HFFc6 (cell line): ENCODE measurements at places on chromosomes 1 and 21. TPM values are rescaled to one million over a fixed set of nuclear protein-coding genes. Genes with fewer than 3 reads are reported as not detected.

DNA sequence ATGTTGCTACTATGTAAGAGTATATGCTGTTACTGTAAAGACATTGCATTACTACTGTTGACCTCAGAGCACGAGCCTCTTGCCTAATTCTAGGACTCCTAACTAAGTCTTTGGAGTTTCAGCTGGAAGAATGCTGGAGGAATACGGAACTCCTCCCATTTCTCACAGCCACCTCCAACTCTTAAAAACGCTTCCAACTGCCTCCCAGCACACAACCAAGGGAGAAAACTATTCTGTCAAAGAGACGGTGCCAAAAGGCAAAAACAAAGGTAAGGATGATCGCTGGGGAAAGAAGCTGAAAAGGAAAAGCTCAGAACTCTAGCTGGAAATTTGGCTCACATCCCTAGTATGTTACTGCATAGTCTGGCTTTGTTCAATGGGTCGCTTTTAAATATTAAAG is at the start of gene FMO2:
Gene FMO2 (plus strand): TSS at position 210 of the 400 bp plus-strand sequence. CDS start 414 bp downstream, outside the sequence.
- DNase-seq, result no peak
- no peaks in the 10 kb centered on the region for H3K27me3 ChIP-seq
- H3K36me3 ChIP-seq, result no peaks in the 10 kb centered on the region
- peaks cover 9% of the 10 kb centered on the region for H3K4me1 ChIP-seq

DNA sequence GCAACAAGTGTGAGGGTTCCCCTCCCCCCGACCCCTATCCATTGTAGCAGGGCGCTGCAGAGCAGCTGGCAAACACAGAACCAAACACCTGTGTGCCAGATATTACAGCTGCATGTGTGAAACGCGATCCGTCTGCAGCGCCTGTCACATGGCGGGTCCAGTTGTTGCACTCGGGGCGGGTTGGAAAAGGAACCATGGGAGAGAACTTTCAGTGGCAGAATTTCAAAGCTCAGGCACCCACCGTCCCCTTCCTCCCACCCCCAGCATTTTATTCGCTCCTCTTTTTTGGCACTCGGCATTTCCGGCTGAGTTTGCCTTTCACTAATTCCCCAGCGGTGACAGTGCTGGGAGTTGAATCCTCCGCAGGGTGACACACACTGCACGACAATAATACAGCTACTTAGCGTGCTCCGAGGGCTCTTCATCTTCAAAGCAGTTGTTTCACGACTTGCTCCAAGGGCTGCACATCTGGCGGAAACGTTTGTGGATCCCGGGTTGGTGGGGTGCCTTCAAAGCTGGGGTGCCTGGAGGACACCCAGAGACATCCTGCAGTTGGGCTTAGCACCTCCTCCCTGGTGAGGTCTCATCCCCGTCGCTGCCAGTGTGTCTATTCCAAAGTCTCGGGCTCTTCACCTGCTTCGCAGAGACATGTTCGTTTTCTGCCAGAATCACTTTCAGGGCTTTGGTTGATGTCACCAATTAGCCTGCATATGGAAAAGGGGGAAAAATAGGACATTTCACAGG is 180.7 kb downstream of the ZBTB18 start:
- no peaks in the 10 kb centered on the region for H3K36me3 ChIP-seq
- peaks cover 11% of the 10 kb centered on the region for H3K27me3 ChIP-seq
- peak overlapping the region; percentile 8; the same call in 1 of the 2 replicates for H3K27ac ChIP-seq
- H3K4me3 ChIP-seq, result peak overlapping the region; percentile 86

The TSPEAR gene
- total RNA-seq, result not detected in 3 replicates

DNA sequence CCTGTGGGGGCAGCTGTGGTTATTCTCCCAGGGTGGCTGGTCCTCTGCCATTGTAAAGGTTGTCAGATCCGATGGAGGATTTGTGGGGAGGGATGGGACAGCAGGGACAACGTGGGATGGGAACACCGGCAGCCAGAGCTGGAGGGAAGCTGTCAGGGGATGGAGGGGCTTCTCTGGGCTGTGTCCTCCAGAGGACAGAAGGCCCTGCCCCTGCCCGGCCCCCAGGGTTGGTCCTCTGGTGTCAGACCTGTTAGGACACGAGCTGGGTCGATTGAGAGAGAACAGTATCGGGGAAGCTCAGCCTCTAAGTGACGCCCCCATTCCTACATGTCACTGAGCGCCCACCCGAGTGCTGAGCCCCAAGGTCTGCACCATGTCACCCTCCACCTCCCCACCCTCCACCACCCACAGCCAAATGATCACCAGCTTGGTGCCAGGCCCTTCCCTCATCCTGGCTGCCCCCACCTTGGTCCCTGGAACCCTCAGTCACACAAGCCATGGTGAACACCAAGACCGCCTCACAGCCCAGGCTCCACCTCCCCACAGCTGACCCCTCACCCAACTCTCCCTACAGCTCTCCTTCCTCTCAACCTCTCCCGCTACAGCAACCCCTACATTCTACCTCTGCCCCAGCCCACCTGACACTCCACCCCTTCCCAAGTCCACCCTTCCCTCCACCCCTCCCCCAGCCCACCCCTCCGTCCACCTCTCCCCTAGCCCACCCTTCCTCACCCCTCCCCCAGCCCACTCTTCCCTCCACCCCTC is 244.4 kb downstream of the MATN1 start:
- H3K4me3 ChIP-seq, result no peak overlapping the region
- H3K27me3 ChIP-seq, result peaks cover 14% of the 10 kb centered on the region
- no peak overlapping the region for H3K27ac ChIP-seq
- H3K4me1 ChIP-seq, result no peaks in the 10 kb centered on the region
